A549 treated with CORT108297 at 1 μM for 4 hours (cell line): ENCODE measurements at places on chromosomes 3 and 15. TPM values are rescaled to one million over a fixed set of nuclear protein-coding genes. Genes with fewer than 3 reads are reported as not detected.

NPRL2 gene
- 12.2 to 15.4 TPM (median 13.0 TPM) in 5 replicates for total RNA-seq

CSPG4 gene
- 0.06 to 0.12 TPM (median 0.10 TPM) in 5 replicates for total RNA-seq

CHRNB4 gene
- total RNA-seq, result 0.76 to 1.3 TPM (median 1.0 TPM) in 5 replicates

CDHR4 gene
- 0.12 to 0.65 TPM (median 0.43 TPM) in 5 replicates for total RNA-seq

SCAMP2 gene
- total RNA-seq, result 55.2 to 69.3 TPM (median 66.6 TPM) in 5 replicates

SLC2A2 gene
- not detected in 5 replicates for total RNA-seq

LRTM1 gene
- total RNA-seq, result not detected in 5 replicates

GRK7 gene
- total RNA-seq, result not detected in 5 replicates

SLC22A13 gene
- 0.05 to 0.13 TPM (median 0.08 TPM) in 5 replicates for total RNA-seq

MYO5C gene
- total RNA-seq, result 4.5 to 6.5 TPM (median 5.4 TPM) in 5 replicates

IL17RD gene
- total RNA-seq, result 0.47 to 1.3 TPM (median 1.0 TPM) in 5 replicates

ZKSCAN7 gene
- total RNA-seq, result not detected in 5 replicates
